ENCODE measurements at places on chromosomes 7 and 10.

GRCh38 chr7:45182856-45183710 is 25.5 kb downstream of the RAMP3 start:
- DNase-seq, result no peak

- no peak for DNase-seq
These were observed 806.5 kb downstream of the PHTF2 start for GRCh38 chr7:78605119-78605518.

DNA sequence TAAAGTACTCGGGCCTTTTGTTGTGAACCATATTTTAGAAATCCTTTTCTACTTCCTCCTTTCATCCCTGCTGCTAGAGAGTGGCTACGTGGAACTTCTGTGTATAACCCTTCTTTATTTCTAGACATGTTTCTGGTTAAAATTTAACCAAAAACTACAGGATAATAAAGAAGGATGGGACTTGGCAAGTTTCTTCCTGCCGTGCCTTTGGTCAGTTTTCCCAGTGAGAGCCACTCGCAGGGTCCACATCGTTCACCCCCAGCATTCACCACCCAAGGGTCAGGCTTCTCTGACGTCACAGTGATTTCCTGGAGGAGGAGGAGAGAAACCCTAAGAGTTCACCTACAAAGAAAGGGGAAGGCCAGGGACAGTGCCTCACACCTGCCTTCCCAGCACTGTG is 45.4 kb downstream of the NKX6-2 start:
- no peak for DNase-seq

GRCh38 chr7:157755741-157756140 is 418.9 kb downstream of the DNAJB6 start:
- no peak for DNase-seq

- DNase-seq, result no peak
These were observed 84.7 kb upstream of the TMEM168 start for GRCh38 chr7:112874909-112875308.

DNA sequence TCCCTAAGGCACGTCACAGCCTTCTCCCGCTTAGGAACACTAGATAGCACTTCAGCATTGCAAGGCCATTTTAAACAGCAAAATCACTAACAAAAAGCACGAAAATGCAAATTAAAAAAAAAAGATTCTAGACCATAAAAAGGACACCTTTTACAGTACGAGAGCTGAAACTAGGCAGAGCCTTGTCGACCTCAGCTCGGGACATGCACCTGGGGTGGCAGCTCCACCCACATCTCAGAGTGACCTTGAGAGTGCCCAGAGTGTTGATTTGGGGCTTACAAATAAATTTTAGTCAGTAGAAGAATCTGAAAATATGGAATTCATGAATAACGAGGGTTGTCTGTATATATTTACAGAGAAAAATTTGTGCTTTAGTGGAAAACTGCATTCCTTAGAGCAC is 1.1 kb downstream of the MRPS24 start:
- no peak for DNase-seq

- DNase-seq, result no peak
These were observed 22.2 kb downstream of the AHR start for GRCh38 chr7:17320657-17321056.

- no peak for DNase-seq
These were observed 154.3 kb upstream of the CXCL12 start for GRCh38 chr10:44539178-44539577.

DNA sequence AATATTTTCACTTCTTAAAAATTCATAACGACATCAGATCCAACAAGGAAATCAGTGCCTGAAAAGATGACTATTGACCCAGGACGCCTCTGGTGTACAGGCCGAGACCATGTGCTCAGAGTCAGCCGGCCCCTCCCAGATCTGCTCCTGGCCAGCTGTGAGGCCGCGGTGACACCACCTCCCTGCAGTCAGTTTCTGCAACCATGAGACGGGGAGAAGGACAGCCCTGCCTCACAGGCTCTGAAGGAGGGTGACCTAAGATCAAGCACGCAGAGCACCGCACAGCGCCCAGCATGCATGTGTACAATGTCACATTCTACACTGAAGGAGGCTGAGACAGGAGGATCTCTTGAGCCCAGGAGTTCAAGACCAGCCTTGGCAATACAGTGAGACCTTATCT is 2.6 kb upstream of the GPER1 start:
- DNase-seq, result no peak

DNA sequence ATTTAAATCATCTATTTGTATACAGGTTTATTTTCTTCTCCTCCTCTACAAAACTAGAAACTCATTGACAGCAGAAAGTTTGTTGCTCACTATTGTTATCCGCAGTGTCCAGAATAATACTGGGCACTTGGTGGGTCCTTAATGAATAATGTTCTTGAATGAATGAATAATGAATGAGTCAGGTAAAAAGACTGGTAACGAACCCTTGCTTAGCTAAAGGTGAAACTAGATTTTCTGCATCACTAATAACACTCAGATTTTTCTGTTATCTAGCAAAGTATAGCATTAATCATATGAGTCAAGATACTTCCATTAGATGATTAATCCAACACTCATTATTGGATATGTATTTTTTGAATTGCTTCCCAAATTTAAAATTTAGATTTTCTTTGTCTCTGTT is 953.2 kb downstream of the SORCS3 start:
- DNase-seq, result no peak

DNA sequence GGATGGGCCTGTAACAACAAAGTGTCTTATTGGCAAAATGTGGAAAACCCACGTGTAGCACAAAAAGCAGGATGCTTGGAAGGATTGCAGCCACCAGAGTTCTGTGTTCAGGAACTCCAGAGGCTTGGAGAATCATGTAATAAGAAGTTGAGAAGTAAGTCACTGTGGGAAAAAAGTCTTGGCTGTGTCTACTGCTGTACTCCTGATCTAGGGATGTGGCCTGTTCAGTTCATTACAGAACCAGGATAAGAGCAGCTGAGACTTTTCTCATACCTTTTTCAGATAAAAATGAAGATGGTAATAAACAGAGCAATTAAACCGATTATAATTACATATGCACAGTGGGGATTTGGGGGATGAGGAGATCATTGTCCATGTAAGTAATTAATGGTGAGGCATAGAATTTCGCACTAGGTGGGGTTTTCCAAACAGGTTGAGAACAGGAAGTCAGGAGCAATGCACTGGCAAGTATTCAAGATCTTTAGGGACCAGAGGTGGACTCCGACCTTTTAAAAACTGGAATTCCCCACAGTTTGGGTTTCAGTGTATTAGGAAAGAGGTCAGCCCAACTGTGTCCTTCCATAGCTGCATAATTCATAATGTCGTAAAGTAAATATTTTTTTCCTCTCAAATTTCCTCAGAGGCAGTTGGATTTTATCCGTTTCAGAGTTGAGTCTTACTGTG is 281.7 kb downstream of the FRMD4A start:
- DNase-seq, result no peak

DNA sequence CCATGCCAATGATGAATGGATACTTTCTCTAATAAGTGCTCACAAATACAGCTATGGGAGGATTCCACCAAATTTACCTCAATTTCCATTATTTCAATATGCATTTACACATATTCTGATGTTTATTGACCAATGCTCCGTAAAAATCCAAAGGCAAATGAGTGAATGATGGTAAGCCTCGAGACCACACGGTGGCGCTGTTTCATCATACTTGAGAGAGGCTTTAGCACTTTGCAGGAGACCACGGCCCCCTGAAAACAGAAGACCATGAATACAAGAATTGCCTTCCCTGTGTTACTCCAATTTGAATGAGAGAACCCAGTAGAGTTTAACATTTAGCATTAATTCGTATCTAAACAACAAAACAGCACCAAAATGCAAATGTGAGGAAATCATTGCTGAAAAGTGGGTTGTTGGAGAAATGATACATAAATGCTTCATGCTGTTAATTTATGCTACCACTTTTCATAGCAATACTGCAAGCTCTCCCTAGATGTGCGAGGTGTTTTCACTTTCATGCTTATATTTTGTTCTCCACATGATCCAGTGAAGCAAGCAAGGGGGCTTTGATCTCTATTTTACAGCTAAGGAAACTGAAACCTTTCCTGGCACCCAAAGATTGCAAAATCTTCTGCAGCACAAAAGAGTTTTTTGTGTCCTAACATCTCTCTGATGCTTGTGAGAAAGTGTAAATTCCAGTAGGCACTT is 35.4 kb downstream of the TRIL start:
- peak; percentile 88 for DNase-seq

DNA sequence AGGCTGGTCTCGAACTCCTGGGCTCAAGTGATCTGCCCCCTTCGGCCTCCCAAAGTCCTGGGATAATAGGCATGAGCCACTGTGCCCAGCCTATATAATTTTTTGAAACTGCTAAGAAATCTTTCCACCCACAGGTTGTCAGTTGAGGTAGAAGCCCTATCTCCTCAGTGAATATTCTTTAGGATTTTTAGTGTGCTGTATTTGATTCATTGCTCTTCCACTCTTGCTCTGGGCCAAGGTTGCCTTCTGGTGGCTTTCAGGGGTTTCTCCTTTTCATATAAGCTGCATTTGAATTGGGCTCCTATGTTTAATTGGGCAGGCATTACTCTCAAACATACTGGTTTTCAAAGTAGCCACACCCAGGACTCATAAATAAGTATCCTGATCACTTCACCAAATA is 931.2 kb downstream of the GATA3 start:
- no peak for DNase-seq

DNA sequence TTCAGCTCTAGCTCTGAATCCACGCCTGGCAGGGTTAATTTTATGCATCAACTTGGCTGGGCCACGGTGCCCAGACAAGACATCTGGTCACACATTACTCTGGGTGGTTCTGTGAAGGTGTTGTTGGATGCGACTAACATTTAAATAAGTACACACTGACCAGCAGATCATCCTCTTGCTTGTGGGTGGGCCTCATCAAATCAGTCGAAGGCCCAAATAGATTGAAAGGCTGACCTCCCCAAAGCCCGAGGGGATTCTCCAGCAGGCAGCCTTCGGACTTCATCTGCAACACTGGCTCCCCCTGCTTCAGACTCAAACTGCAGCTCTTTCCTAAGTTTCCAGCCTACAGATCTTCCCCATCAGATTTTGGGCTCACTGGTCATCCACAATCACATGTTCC is 53.6 kb downstream of the SFMBT2 start:
- DNase-seq, result no peak

DNA sequence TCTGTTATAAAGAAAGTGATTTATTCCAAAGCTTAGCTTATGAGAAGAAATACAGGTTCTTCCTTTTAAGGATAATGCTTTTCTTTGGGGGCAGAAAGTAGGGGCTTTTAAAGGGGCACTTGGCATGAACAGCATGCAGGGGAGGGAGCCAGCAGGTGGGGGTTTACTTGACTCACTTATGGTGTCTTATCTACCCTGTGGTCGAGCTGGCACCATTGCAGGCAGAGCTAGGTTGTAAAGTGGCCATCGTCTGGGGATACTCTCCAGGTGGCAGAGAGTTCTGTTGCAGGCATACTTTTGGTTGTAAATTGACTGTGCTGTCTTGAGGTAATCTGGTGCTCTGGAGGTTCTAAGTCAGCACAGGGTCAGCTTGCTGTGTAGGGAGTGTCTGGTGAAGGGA is 26.3 kb upstream of the IFRD1 start:
- DNase-seq, result no peak

DNA sequence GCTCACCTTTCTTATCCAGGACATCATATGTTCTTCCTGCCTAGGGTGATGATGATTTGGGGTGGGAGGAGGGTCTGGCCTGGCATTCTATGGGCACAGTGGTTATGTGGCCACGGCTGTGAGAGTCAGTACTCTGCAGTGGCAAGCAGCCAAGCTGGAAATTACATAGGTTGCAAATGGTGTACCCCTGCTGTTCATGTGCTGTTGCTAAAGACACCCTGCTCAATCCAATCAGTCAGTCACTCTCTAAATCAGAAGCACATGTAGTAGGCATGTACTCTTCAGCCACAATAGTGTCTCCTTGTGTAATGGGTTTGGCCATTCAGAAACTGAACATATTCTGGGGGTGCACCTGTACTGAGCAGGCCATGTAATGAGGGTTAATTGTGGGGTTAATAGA is 449.1 kb upstream of the ANKRD30A start:
- DNase-seq, result peak; percentile 62

GRCh38 chr7:147071536-147071935 is 954.9 kb downstream of the CNTNAP2 start:
- DNase-seq, result no peak

GRCh38 chr10:30387646-30388243 is 38.7 kb upstream of the MTPAP start:
- no peak for DNase-seq

- DNase-seq, result no peak
These were observed 60.3 kb downstream of the MINPP1 start for GRCh38 chr10:87565010-87565409.

- DNase-seq, result no peak
These were observed 154.5 kb downstream of the TMEM168 start for GRCh38 chr7:112635742-112636141.

DNA sequence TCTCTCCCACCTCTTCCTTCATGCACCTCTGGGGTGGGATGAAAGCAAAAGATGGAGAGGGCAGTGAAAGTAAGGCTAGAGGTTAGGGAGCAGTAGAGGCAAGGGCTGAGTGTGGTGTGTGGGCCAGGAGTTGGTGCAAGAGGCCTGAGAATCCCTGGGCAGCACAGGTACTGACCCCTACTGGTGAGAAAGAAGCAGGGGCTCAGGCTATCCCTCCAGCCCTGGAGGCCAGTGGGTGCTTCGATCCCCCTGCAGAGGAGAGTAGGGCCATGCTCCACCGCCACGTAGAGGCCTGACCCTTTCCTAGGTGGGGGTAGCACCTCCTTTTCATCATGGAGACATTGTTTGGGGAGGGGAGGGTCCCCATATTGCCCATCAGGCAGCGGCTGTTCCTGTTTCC is 9.8 kb downstream of the CDHR1 start:
- no peak for DNase-seq

DNA sequence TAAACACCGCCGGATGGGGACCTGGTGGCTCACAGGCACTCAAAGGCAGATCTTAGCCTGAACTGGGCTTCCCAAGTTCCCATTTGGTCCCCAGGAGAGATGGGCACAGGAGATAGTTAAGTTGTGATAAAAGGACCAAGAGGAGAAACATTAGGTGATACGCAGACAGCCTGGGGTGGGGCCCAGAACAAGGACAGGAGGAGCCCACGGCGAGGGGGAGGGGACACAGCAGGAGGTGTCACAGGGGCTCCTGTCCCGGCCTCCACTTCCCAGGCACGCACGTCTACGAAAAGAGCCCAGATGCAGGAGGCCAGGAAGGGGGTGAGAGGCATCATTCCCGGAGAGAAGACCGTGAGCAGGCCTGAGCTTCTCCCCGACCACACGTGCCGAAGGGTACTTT is 16.3 kb upstream of the DNAAF5 start:
- no peak for DNase-seq

DNA sequence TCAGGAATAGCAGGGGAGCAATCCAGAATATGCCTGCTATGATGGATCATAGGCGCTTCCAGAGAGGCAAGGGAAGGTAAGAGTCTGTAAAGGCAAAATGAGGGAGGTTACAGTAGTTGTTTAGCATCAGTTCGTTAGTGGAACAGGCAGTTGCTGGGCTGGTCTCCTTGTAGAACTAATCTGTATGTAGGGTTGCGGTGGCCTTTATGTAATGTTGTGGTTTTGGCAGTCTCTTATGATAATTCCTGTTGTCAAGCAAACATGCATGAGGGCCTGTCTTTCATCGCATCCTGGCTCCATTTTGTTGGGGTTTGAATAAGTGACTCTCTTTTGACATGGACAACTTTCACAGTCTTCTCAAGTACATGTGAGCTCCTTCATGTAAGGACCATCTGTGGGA is 427.8 kb upstream of the LRGUK start:
- DNase-seq, result no peak
